Mesendoderm (in vitro differentiated cells): ENCODE measurements at places on chromosomes 12 and 14.

DNA sequence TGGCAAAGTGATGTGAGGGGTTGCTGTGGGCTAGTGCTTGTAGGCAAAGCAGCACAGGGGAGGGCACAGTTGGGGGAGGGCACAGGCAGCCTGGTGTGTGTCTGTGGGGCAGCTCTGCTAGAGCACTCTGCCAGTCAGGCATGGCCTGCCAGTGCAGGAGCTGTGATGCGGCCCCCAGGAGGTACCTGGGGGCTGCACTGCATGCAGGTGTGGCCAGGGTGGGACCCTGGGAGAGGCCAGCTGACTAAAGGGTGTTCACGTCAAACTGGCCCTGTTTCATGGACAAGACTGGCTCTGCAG is 54.1 kb downstream of the FRS2 start:
- no peak for DNase-seq

DNA sequence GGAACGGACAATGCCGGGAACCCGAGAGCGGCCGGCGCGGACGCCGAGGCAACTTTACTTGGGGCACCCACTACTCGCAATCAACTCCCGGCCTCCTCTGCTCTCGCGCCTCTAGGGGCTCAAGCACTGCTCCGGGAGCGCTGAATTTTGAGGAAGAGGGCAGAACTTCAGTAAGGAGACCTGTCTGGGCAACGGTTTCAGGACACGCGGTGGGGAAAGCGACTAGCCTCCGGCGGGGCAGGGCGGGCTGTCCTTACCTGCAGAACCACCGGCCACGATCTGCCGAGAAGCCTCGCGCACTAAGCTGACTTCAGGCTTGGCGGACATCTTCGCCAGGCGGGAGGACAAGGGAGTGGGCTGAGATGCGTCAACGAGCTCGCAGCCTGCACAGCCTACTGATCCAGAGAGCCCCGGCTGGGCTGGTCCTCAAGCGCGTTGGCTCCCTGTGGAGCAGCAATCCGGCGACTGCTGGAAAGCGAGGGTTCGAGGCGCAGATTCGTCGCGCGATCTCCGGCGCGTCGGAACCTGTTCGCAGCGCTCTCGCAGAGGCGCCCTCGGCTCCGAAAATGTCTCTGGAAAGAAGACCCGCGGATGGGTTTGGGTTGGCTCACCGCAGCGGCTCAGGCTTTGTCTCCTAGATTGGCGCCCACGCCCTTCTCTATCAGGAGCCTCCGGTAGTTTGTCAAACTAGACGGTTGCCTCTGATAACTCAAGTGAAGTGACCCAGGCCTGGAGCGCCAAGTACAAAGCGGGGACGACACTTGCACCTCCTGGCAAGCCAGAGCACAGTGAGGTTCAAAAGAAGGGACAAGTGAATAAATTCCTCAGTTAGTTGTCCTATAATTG is at the start of gene SLC25A21:
SLC25A21 (minus strand) TSS at position 583 of the 846 bp plus-strand sequence.
- peak; percentile 94 for DNase-seq

GRCh38 chr14:90109858-90110257 is 48.1 kb downstream of the KCNK13 start:
- peak; percentile 75 for DNase-seq

GRCh38 chr14:99664937-99665273 is 19.2 kb upstream of the CYP46A1 start:
- DNase-seq = no peak

GRCh38 chr14:22579236-22579635 is 9.8 kb downstream of the DAD1 start:
- peak; percentile 69 for DNase-seq

GRCh38 chr12:21248679-21249078 is 86.0 kb downstream of the SLCO1A2 start:
- peak; percentile 19 for DNase-seq

DNA sequence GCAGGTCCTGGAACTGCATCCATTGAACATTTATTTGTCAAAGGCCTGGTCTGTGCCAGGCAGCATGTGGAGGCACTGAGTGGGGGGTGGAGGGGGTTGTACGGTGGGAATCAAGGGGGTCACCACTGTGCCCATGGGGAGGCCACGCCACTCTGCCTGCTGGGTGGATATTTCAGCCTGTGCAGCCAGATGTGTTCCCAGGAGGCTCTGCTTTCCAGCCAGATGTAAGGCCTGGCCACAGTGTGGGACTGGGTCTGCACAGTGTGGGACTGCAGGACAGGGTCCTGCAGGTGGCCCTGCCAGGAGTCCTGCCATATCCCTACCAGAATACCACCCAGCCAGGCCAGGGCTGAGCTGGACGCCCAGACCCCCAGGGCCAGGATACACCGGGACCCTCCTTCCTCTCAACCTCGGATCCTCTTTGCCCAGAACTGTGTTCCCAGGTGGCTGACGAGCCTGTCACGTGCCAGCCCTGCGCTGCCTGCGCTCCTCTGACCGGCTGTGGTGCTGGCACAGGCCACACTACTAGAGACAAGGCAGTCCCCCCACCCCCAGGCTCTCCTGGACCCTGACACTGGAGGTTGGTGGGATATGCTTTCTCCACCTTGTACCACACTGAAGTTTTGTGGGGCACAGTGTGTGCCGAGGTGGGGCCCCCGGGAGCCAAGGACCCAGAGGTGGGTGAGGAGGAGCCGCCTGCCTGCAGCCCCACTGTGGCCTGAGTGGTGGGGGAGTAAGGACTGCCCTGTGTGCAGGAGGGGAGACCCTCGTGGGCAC is 17.5 kb downstream of the XRCC3 start:
- DNase-seq = no peak

GRCh38 chr12:70744178-70744577 is 106.9 kb upstream of the PTPRB start:
- DNase-seq = peak; percentile 43

- no peak for DNase-seq
Observed at GRCh38 chr12:6745741-6746525, 7.0 kb downstream of the MLF2 start.

GRCh38 chr12:68699486-68699885 is 12.7 kb downstream of the NUP107 start:
- DNase-seq = no peak

DNA sequence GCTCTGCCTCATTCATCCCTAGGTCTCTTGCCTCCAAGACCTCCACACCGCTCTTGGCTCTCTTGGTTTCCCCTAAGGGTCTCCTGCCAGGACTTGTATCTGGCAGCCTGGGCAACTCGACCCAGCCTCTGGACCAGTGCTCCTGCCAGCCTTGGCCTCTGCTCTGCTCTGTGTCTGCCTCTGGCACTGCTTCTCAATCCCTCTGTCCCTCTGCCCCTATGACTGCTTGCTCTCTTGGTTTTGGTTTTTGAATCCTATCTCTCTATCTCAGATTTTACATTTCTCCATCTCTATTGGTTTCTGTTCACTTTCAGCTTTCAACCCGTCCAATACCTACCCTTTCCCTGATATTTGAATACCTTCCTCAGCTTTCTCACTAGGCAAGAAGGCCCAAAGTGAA is 6.3 kb downstream of the ITGA5 start:
- no peak for DNase-seq

GRCh38 chr14:78197051-78197450 is 26.9 kb downstream of the NRXN3 start:
- DNase-seq = no peak

- no peak for DNase-seq
Observed at GRCh38 chr12:51192284-51192671, 19.3 kb upstream of the TFCP2 start.

DNA sequence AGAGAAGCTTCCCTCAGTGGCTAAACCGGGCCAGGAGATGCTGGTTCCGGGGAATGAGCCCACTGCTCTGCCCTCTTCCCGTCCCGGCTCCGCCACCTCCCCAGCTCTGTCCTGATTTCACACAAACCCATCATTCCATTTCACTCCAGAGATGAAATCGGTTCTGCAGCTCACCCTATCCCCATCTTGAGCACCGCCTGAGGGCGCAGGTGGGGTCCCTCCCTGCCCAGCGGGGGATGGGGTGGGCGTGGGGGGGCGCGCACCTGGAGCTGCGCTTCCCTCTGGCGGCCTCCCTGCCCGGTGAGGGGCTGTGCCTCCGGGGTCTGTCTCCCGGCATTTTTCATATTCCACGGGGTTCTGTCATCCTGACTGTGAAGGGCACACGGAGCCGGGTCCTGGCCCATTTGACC is 44.7 kb downstream of the NOC4L start:
- no peak for DNase-seq

- no peak for DNase-seq
Observed at GRCh38 chr12:112946236-112947000, 8.1 kb downstream of the OAS3 start.

DNA sequence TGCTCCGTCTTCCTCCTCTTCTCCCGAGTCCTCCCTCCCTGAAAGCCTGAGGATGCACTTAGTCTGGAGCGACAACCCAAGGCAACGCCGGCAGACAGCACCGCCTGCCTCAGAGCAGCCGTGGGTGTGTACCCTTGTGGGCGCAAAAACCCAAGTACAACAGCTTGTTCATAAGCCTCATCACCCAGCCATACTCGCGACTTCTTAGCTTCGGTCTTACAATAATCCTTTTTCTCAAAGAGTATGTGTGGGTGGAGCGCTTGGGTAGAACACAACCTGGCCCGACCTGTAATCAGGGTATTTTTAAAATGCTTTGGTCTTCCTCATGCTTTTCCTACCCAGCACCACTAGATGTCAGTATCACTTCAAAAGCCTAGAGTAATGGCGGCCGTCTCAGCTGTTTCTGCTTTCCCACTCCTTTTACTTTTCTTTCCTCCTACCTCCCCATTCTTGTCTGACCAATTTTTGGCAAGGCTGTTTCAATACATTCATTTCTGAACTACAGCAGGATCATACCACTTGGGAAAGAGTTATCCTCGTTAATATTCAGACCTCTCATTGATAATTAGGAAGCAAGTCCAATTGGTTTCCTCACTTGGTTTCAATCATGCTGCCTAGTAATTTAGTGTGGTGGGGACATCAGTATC is 198.9 kb downstream of the EPS8 start:
- DNase-seq = peak; percentile 77

DNA sequence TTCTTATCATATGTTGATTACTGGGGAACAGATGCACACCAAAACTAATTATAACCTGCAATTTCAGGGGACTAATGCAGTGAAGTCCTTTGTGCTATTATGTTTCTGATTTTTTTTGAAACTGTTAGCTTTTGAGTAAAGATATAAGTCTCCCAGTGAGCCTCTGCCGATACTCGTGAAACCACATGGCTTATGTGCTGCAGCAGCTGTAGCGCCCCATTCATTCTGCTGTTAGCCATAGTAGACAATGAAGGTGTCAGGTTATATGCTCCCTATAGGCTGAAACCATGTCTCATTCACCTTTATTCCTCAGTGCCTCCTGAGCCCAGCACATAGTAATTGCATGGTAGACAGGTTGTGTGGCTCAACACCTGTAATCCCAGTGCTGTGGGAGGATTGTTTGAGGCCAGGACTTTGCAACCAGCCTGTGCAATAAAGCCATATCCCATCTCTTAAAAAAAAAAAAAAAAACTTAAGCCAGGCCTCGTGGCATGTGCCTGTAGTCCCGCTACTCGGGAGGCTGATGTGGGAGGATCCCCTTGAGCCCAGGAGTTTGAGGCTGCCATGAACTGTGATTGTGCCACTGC is 25.0 kb downstream of the GOLGA5 start:
- DNase-seq = no peak

DNA sequence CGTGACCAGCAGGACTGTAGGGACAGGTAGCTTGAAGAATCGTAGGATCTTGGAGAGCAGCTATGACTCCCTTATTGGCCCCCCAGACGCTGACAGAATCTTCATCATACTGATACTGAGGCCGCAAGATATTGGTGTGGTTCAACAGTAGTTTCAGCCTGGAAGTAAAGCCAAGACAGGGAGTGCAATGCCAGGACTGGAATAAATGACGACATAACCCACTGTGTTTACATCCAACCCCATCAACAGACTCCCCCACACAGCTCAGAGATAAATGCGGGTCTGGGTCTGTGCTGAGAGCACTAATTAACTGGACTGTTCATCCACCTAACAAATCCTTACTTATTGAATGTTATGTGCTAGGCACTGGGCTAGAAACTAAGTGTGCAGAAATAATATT is 16.6 kb downstream of the NOXRED1 start:
- no peak for DNase-seq

GRCh38 chr12:62128175-62128975 is 131.8 kb upstream of the USP15 start:
- peak; percentile 4 for DNase-seq

DNA sequence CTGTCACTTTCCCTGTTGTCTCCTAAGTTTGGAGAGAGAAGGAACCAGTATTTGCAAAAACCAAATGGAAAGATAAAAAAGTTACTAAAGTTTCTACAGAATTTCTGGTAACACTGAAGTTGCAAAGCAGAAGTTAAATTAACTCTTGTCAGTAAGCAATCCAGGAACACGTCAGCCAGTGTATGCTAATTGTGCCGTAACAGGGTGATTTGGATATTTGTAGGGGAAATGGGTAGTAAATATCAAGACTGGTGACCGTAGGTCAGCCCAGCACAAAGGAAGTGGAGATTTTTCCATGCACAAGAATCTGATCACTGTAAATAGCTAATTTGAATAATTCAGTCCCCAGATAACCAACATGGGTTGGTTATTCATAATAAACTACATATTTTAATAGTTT is 2.3 kb downstream of the CDKN1B start:
- DNase-seq = no peak

DNA sequence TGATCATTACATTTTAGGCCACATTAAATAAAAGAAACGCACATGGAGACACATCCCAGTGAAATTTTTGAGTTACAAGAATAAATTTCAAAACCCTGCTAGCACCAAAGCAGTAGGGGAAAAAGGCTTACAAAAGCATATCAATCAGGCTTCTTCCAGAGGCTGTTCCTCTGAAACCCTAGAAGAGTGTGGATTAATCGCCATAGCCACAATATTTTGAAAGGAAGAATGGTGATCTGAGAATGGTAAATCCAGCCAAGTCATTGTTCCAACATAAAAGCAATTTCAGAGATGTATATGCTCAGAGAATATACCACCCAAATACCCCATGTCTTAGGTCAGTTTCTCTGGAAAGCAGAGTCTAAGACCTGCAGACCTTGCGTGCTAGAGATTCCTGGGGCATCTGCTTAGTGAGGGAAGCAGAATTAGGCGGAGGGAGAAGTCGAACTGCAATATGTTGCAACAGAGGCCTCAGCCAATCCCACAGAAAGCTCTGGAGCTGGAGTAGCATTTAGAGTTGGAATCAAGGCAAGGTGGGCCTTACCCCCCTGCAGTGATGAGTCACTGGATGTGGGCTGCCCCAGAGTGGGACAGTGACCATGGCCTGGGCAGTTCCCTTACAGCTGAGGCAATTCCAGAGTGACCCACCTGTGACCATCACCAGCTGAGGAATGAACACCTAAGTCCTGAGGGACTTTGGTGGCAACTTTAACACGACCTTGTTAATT is 125.2 kb downstream of the NTF3 start:
- peak; percentile 42 for DNase-seq

GRCh38 chr12:124603831-124604251 is 36.4 kb upstream of the NCOR2 start:
- no peak for DNase-seq

- DNase-seq = no peak
Observed at GRCh38 chr12:11822081-11822834, 172.8 kb downstream of the ETV6 start.

- DNase-seq = peak; percentile 83
Observed at GRCh38 chr12:107684990-107685359, 624 bp upstream of the PWP1 start.

- no peak for DNase-seq
Observed at GRCh38 chr12:118033323-118033722, 16.8 kb downstream of the RFC5 start.
